ENCODE measurements at places on chromosomes 3 and 15.

DNA sequence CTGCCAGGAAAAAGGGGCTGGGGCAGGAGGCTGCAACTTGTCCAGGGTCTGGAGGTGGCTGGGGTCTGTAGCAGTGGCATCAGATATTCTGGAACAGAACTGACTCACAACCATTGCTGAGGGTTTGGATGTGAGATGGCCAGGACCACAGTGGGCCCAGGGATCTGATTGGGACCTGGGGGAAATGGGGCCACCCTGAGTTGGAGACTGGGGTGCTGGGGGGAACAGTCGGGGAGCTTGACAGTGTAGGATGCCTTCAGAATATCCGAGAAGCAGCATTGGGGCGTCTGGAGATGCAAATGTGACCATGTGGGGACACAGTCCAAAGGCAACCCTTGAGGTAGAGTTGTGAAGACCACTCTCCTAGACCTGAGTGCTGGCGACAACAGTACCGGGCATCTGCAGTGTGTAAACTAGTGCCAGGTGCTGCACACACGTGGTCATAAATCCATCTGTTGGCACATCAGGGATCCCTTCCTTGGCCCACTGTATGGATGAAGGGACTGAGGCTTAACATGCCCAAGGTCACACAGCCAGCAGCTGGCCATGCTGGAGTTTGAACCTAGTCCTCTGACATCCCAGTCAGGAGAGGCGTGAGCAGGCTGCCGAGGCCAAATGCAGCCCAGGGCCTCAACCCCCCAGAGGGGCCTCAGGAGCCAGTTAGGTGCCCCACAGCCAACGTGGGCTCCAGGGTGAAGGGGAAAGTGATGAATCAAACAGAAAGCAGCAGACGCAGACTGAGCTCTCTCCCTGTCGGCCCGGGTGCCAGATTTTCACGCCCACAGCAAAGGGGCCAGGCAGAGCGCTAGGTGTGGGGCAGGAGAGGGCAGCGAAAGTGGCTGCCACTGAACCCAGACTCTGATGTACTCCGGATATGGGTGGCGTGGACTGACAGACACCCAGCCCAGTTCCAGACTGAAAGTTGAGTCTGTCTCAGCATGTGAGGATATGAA, 18.8 kb downstream of the HEMK1 start:
- DNase-seq, result no peak

DNA sequence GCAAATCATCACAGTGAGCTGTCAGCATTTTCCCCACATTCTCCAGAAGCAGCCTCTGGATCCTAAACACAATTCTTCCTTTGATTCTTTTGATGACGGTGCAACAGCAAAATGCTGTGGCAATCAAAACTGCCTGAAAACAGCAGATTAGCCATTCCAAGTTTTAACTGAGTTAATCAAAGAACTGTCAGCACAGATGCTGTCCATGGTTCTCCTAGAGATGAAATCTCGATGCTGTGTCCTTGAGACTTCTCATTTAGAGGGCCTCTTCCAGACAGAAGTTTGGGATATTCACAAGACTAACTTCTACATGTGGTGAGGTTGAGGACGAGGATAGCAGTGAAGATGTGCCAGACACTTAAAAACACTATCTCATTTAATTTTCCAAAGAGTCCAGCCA, 50.4 kb upstream of the GYG1 start:
- no peak for DNase-seq

- DNase-seq, result no peak
These were observed 252.3 kb upstream of the CHRM5 start for GRCh38 chr15:33716025-33716424.

DNA sequence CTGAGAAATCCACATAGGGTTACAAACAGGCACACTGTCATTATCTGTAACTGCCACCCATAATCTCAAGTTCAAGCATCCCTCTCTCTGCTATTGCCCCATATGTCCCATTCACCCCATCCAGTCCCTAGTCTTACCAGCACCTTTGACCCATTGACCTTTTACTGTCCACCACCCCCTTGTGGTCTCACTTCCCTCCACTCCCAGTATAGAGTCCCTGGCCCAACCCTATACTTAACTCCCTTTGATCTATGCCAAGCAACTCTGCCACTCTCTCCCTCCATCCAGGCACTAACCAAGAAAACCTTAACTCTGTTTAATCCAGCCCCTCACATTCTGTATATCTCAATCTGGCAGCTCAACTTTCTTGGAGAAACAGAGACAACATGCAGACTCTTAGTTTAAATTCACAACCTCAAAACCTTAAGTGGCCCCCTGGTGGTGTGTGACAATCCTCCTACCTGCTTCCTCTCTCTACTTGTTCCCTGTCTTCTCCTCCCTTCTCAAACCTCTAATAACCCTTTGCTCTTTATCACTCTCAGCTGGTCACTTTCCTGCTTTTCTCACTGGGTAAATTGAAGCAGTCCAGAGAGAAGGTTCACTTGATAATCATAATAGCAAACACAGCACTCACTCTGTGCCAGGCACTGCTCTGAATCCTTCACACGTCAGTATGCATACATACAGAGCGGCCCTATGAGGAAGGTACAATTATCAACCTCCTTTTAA, 162.7 kb downstream of the STT3B start:
- no peak for DNase-seq

DNA sequence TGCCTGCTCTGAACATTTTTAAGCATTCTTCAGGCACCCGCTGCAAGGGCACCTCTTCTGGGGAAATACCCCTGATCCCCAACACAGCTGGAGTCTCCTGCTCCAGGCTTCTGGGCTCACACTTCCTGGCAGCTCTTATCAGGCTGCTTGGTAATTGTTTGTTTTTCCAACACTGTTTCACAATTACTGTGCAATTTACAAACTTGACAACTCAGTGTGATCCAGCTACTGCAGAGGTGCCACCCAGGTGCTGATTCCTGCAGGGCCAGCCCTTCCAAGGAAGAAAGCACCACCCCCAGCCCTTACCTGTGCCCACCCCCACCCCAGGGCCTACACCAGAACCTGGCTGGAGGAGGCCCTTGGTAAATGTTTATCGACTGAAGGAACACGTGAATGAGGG, 66.5 kb downstream of the MAGEF1 start:
- no peak for DNase-seq

- no peak for DNase-seq
These were observed 18.5 kb upstream of the C3orf62 start for GRCh38 chr3:49295489-49296058.

- DNase-seq, result peak; percentile 47
These were observed 5.3 kb upstream of the SPESP1 start for GRCh38 chr15:68924866-68925560.
